ENCODE measurements at places on chromosomes 12 and 14.

- DNase-seq = no peak
These were observed 100.0 kb upstream of the LRIG3 start for GRCh38 chr12:59020073-59020946.

DNA sequence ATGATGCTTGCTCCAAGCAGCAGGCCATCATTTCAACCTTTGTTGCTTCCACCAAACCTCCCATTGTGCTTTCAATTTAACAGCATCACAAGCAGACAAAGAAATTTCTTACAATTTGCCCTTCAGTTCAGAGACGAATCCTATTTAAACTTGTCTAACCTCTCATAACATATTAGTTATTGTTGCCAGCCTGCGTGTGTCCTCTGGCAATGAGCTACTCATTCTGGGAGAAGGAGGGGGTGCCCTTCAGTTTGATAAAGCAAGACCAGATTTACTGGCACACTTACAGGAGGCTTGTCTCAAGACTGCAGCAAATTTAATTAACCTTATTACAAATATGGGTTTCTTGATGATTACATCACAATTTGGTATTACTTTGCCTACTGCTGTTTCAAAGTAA lies 203.6 kb upstream of the SOX5 start:
- DNase-seq = no peak

DNA sequence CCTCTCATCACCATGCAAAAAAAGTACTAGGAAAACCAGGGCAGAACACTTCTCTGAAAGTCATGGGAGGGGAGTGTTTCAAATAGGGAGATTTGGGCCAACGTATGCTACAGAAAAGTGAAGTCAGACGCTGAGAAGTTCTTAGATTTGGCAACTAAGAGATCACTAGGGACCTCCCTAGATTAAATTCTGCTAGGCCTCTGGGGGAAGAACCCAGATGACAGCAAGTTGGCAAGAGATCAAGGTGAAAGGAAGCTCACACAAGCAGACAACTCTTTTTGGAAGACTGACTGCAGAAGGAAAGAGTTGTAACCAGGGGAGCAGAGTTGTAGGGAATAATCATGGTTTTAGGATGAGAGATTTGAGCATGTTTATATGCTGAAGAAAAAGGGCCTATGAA lies 20.7 kb downstream of the IQSEC3 start:
- DNase-seq = no peak

GRCh38 chr14:38387821-38388220 lies 131.9 kb upstream of the CLEC14A start:
- DNase-seq = no peak

- DNase-seq = no peak
These were observed 139.7 kb downstream of the SLCO1B3 start for GRCh38 chr12:20950248-20950647.

DNA sequence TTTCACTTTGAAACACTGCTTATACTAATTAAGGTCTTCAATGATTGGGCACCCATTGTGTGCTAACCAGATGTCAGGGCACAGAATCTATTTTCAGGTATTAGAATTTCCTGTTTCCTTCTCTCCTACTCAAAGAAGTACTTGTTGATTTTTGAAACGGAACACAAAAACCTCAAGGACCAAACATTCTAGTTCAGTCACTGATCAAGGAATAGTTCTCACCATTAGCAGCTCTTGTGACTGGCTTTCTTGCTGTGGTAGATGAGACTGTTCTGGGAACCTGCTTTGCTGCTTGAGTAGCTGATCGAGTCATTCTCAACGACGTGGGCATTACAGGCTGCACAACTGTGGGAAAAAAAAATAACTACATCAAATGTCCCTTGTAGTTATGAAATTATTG lies 11.0 kb downstream of the DLGAP5 start:
- no peak for DNase-seq

- no peak for DNase-seq
These were observed 6.2 kb upstream of the DYRK4 start for GRCh38 chr12:4555804-4556203.

- no peak for DNase-seq
These were observed 177.9 kb downstream of the KICS2 start for GRCh38 chr12:64044191-64044590.

- no peak for DNase-seq
These were observed 159.5 kb downstream of the ANO4 start for GRCh38 chr12:100954118-100954517.

DNA sequence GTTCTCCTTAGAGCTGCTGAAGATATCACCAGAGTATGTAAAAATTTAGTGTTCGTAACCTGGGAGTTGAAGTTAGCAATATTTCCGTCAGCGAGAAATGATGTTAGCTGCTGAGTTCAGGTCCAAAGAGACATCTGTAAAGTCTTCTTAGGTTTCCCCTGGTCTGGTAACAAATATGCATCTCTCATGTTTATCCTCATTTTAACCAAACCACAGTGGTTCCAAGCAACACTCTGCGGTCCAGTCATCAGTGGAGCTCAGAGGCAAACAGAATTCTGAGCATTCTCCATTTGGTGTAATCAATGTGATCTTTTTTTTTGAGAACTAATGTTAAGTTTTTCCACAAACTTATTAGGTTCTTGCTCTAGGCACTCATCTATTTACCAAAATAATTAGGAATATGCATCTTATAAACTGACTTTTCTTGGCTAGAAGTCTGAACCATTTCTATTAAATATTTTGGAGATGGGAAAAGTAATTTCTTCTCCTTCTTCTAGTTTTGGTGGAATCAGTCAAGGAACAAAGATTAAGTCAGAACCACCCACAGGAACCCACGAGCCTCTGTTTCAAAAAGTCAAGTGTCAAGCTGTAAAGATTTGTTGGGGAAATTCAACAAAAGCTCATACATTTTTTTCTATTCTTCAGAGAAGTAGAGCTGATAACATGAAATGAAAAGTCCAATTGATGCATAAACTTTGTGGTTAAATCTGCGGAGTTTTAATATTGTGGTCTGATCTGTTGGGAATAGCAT lies 64.7 kb downstream of the IFNG start:
- DNase-seq = no peak

DNA sequence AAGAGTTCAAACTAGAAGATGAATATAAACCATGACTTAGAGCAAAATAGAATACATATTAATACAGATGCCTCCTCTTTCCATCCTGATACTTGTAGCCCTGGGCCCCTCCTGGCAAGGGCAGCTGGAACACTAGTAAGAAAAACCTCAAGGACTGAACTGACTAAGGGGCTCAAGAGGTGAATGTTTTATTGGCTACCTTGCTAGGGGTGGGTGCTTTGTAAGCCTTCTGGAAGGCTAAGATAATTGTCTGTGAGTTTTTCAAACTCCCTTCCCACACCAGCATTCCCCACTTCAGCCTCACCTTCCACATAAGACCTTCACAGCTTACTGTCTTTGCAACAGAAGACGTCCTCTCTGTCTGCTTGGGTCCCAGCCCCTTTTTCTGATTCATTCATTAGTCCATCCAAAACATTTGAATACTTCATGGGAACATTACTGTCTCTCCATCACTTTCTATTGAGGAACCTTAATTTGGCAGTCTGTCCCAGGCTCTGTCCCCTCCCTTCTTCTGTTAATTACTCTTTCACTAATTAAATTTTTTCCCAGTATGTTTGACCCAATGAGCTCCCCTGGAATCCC lies 1.1 kb upstream of the MARCHF9 start:
- DNase-seq = no peak

GRCh38 chr14:103830511-103831270 lies 16.7 kb downstream of the PPP1R13B start:
- DNase-seq = no peak

DNA sequence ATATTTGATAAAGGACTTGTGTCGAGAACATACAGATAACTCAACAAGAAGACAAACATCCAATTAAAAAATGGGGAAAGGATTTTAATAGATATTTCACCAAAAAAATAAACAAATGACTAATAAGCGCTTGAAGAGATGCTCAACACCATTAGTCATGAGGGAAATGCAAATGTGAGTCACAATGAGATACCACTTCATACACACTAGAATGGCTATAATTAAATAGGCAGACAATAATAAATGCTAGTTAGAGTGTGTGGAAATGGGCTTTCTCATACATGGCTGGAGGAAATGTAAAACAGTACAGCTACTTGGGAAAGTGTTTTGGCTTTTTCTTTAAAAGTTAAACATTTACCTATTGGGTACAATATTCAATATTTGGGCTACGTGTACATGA lies 34.8 kb downstream of the DLK1 start:
- DNase-seq = no peak

DNA sequence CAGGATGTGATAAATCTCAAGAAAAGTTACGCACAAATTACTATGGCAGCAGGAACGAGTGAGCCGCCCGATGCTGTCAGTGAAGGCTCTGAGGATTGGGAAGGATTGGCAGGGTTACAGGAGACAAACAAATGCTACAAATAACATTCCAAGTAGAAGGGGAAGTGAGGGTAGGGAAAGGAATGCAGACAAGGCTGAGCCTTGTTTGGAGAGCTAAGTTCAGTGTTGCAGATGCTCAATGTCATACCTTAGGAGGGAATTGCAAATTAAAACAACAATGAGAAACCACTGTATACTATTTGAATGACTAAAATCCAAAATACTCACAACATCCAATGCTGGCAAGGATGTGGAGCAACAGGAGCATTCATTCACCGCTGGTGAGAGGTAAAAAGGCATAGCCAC lies 1.3 kb downstream of the CLEC9A start:
- DNase-seq = no peak

GRCh38 chr12:10783252-10783651 lies 19.2 kb downstream of the TAS2R7 start:
- DNase-seq = no peak

- DNase-seq = no peak
These were observed 66.7 kb upstream of the AP4S1 start for GRCh38 chr14:30958555-30959407.

- DNase-seq = no peak
These were observed 684.3 kb downstream of the TMEM121 start for GRCh38 chr14:106210650-106211049.

DNA sequence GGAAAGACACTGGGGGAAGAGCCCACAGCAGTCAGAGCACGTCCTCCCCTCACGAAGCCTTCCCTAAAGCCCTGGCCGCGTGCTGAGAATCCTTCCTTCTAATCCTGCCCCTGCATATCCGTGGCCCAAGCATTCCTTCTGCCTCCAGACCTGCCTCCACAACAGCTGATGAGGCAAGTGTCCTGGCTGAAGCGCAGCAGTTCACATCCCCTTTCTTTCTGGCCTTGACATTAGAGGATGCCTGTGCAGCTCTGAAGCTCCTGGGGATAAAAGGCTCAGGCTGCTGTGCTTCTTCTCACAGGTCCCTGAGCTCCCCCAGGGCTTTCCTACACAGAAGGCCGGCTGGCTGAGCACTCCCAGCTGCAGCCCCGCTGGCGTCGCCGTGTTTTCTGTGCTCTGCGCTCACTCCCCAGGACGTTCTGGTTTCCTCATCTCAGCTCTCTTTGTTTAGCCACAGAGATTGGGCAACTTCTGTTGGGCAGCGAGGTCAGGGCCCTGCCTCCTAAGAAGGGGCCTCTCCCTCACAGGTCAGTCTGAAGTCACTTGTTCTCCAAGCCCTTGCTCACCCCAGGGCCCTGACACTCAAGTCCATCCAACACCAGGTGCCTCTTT lies 45.8 kb downstream of the NINJ2 start:
- DNase-seq = no peak

DNA sequence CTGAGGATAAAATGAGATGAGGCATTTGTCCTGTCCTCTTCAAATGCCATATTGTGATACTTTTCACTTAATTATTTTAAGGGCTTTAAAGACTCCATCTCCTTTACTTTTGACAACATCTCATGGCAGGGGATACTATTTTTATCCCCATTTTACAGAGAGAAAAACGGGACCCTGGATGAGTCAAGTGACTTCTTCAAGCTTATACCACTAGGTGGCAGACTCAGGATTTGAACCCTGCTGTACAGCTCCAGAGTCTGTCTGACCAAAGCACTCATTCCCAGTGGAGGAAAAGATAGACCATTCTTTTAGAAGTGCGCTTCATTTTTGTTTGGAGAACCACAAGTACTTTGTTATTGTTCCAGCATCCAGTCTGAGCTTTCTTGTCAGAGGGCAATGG lies 1.7 kb upstream of the SMOC1 start:
- no peak for DNase-seq

DNA sequence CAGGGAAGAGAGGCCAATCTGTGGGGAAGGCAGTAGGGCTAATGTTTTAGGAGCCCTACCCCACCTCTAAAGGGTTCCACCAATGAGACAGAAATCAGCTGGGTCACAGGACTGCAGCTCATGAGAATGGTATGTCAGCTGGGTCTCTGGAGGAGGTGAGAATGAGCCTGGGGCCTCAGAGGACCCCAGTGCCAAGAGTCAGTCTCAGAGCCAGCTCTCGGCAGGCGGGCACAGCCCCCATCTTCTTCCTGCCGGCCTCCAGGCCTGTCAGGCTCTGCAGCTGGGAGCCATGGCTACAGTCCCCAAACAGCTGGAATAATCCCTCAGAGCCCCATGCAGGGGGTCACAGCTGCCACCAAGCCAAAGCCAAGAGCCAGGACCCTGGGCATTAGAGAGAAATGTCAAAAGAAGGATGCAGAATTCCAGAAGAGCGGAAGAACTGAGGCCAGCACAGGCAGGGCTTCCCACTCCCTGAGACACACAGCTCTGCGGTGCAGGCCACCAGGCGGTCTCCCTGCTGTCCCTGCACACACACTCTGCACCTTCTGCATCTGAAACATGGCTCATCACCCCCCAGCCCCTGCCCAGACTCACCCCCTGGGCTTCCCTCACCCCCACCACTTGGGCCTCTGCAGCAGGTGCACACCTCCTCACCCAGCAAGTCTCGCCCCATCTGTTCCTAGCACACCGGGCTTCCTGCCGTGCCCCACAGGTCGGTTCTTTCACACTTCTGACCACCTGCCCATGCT lies 26.0 kb downstream of the ITPK1 start:
- no peak for DNase-seq

GRCh38 chr12:43349863-43350262 lies 202.1 kb downstream of the ADAMTS20 start:
- no peak for DNase-seq

- no peak for DNase-seq
These were observed 741.7 kb downstream of the RERGL start for GRCh38 chr12:17348311-17348710.

DNA sequence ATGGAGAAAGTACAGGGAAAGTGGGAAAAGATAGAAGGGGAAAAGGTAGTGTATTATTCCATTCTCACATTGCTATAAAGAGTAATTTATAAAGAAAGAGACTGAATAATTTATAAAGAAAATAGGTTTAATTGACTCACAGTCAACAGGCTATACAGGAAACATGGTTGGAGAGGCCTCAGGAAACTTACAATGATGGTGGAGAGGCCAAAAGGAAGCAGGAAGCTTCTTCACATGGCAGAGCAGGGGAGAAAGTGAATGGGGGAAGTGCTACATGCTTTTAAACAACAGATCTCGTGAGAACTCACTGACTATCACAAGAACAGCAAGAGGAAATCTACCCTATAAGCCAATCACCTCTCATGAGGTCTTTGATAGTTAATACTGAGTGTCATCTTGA lies 725.0 kb upstream of the FLRT2 start:
- DNase-seq = no peak

Measured in activated naive CD8-positive, alpha-beta T cell treated with anti-CD3 and anti-CD28 coated beads, Interleukin-2, amount 50 U/mL, for 16 hours (primary cell).